CD4-positive, alpha-beta T cell treated with Interleukin-4 for 4 hours (primary cell): ENCODE measurements at places on chromosomes 7 and 10.
A peak's percentile ranks its signal among the peaks of the same experiment; 100 is the strongest.

- DNase-seq: no peak
Observed at GRCh38 chr10:89644691-89644966, 413 bp downstream of the PANK1 start.

GRCh38 chr10:20313665-20314064, 497.4 kb downstream of the PLXDC2 start:
- no peak for DNase-seq

DNA sequence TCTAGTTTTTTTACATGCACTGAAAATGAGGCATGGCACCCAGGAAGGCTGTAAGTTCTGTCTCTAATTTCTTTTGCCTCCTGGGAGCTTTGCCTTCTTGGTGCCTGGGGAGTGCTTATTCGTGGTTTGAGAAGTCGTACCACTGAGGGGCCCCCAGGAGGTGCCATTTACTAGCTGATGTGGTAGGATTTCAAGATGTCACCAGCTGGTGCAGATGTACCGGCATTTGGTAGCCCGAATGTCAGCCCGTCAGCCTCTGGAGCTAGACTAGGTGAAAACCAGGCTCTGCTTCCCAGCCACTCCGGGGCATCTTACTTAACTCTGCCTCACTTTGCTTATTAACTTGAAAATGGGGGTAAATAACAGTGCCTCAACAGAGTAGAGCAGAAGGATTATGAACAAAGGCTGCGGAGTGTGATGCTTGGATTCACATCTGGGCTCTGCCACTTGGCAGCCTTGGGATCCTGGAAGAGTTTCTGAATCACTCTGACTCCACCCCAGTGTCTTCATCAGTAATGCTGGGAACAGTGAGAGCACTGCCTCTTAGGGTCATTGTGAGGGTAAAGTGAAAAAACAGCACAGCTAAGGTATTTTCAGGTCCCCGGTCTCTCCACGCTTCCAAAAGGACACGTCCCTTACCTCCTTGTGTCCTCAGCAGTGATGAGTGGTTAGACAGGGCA, 31.4 kb upstream of the BTBD16 start:
- no peak for DNase-seq

GRCh38 chr10:121516093-121516865, 82.0 kb downstream of the FGFR2 start:
- DNase-seq: no peak

DNA sequence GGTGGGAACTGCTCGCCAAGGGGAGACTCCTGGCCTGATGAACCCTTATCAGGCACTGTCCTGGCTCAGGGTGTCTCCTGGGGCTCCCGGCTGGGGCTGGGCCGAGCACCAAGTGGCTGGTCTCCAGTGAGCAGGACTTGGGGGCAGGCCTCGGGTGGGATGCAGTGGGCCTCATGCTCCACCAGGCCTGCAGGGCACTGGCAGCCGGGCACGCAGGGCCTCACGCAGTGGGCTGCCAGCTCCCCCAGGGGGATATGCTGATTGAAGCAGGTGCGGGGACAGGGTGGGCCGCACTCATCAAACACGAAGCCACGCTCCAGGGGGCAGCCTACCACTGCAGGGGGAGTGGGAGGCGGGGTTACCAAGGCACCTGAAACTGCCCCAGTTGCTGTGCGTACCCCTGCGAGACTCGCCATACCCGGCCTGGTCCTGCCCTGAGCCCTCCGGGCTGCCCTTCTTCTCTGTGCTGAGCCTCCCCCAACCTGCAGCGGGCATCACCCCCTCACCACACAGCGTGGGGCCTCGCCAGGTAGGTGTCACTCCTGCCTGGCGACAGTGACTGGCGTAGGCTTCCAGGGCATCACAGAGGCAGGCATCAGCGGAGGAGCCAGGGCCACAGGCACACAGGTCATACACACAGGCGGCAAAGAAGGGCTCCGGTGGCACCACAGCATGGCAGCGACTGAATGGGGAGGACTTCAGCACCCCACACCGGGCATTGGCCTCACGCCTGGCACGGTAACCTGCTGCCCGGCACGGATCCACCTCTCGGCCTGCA, 14.5 kb downstream of the ATP6V1F start:
- no peak for DNase-seq

DNA sequence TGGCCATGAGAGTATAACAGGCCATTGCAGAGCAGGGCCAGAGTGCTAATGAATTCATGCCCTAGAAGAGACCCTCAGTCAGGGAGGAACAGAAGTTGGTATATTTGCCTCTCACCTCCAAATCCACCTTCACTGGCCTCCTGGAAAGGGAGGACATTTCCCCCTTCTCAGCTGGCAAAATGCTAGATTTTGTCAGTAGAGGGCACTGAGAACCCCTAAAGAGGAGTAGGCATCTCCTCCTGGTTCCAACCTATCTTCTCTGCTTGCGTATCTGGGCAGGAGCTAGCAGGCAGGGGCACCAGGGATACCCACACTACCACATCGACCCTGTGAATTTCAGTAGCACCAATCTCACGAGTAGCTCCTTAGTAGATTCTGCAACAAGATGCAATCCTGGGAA, 79.8 kb upstream of the GHITM start:
- no peak for DNase-seq

GRCh38 chr10:74050653-74051052, 52.7 kb downstream of the VCL start:
- no peak for DNase-seq

GRCh38 chr7:127380479-127380878, 12.0 kb downstream of the ZNF800 start:
- DNase-seq: no peak

GRCh38 chr7:34036051-34036920, 130.9 kb downstream of the BMPER start:
- no peak for DNase-seq

GRCh38 chr7:70566671-70567070, 565.3 kb upstream of the GALNT17 start:
- DNase-seq: no peak

GRCh38 chr10:32149252-32149955, 93.2 kb upstream of the KIF5B start:
- no peak for DNase-seq

DNA sequence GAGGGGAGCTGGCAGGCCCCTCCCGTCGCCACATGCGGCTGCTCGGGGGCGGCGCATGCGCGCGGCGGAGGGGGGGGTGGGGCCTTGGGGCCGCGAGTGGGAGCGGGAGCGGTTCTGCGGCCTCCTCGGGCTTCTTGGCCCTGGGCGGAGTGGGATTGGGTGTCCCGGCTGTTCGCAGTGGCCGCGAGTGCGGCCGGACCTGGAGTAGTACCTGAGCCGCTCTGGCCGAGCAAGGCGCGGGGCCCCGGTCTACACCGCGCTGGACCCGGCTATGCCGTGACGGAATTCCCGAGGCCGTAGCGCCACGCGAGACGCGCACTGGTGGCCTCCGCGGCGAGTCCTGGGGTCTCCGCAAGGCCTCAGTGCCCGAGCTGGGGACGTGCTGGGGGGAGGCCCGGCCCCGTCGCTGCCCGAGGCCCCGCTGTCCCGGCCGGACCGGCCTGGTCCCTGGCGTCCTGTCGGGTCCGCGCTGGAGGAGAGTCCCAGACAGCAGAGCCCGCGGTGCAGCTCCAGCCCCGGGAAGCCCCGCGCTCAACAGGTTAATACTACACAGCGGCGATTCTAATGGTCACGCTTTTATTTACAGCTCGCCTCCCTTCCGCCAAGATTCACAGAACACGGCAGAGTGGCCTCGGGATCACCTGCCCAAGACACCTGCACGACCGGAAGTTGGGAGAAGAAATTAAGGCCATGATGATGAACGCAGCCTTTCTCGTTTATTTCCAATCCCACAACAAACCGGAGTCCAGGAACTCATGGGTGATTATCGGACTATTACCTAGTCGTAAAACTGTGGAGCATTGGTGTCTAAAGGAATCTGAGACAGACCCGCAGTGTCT, 671 bp upstream of the PAXIP1 start:
- peak; percentile 80 for DNase-seq

- no peak for DNase-seq
Observed at GRCh38 chr7:43391518-43391917, 191.4 kb upstream of the STK17A start.

DNA sequence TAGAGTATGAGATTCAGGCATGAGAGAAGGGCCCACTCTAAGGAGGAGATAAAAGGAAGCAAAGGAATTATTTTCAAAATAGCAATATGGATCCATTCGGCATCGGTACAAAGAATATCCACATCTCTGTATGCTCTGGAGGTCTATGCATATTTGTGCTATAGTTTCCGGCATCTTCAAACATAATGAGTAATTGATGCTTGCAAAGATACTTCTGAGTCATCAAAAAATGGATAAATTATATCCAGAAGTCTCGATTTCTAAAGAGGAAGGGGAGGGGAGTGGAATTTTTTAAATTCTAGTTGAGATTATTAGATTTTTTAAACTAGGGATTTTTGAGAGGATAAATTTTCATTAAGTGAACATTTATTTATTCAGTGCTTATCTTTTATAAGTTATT, 72.9 kb upstream of the KIAA1217 start:
- no peak for DNase-seq

- no peak for DNase-seq
Observed at GRCh38 chr7:108149908-108150307, 19.7 kb upstream of the LAMB4 start.

DNA sequence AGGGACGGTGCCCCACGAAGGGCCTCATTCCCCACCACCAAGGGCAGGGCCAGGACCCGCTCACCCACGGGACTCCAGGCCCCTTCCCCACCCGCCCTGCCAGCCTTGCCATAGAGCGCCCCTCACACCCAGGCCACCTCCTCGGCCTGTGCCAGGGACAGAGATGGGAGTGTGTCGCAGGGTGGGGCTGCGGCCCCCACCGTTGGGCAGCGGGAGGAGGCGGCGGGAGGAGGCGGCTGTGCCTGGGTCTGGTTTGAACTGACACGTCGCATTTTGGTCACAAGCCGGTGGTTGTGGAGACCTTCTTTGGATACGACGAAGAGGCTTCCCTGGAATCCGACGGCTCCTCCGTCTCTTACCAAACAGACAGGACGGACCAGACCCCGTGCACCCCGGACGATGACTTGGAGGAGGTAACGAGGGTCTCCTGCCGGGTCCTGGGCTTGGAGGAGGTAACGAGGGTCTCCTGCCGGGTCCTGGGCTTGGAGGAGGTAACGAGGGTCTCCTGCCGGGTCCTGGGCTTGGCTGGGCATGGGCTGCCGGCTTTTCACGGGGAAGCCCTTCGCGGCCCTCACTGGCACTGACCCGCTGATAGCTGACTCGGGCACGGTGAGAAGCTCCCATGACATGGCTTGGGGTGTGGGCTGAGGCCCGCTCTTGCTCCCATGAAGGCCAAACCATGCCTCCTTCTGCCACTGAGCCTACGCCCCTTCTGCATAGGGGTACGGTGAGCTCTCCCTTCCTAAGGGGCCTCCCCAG, 46.4 kb upstream of the DPYSL4 start:
- no peak for DNase-seq

DNA sequence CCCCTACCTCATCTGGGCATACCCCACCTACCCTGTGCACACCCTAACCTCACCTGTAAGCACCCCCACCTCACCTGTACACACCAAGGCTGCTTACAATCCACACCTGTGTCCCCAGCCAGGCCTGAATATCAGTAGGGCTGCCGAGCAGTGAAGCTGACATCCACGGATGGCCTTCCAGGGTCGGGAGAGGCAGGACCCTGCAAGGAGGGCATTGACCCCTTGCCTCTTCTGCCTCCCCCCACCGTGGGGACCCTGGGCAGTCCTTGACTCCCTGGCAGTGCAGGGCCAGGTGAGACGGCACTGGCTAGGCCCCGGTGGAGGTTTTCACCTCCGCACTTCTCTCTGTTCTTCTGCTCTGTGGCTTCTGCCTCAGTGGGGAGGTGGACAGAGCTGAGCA, 37.6 kb upstream of the ELFN1 start:
- DNase-seq: no peak

- no peak for DNase-seq
Observed at GRCh38 chr10:716821-717220, 27.4 kb upstream of the DIP2C start.

DNA sequence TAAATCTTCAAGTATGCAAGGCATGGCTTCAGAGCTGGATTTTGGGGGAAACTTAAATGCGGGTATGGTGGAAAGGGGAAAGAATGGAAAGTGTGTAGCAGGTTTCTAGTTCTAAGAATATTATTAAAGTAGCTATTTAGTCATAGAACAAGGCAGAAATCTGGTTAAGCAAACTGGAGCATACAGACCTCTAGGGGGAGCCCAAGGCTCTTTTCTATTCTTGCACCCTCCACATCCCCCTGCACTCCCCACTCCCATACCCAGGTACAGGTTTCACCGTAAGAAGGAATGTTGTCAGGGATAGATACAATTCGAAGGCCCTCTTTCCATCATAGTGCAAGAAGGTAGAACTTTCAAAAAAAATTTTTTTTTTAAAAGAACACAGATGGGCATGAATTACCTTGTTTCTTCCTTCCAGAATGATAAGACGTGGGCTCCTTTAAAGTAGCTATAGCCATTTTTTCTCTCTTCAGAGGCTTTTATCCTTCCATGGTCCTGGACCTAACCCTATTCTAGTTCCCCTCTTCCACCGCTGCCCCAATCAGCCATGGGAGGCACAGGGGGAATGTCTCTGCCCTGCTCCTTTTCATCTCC, 41.5 kb upstream of the SMIM30 start:
- no peak for DNase-seq

DNA sequence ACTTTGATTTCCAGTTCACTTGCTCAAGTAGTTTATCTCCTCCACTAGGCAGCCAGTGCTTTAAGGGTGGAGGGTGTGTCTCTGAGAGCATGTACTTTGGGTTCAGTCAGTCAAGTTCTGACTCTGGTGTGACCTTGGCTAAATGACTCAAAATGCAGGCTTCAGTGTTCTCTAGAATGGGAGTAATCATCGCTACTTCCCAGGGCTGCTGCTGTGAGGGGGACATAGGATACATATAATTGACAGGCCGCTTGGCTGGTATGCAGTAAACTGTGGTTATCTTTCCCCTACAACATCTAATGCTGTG, 3.5 kb downstream of the PTPRE start:
- no peak for DNase-seq

- DNase-seq: peak; percentile 11
Observed at GRCh38 chr10:110147961-110148360, 59.4 kb upstream of the MXI1 start.

DNA sequence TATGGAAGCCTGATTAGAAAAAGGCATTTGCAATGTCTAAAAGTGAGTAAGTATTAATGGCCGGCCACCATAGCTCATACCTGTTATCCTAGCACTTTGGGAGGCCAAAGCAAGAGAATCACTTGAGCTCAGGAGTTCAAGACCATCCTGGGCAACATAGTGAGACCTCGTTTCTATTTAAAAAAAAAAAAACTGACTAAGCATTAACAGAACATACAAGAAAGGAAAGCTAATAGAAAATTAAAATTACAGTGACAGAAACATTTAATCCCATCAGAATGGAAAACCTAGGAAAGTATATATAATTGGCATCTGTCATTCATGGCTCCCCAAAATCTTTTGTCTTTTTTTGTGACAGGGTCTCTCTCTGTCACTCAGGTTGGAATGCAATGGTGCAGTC, 55.9 kb downstream of the AOC1 start:
- DNase-seq: no peak
